ENCODE measurements at places on chromosomes 3 and 15. TPM values are rescaled to one million over a fixed set of nuclear protein-coding genes. Genes with fewer than 3 reads are reported as not detected.

Gene ZBBX
- total RNA-seq = not detected

Gene XPC
- total RNA-seq = 7.2 TPM

Gene GOLGA8G
- not detected for total RNA-seq

DNA sequence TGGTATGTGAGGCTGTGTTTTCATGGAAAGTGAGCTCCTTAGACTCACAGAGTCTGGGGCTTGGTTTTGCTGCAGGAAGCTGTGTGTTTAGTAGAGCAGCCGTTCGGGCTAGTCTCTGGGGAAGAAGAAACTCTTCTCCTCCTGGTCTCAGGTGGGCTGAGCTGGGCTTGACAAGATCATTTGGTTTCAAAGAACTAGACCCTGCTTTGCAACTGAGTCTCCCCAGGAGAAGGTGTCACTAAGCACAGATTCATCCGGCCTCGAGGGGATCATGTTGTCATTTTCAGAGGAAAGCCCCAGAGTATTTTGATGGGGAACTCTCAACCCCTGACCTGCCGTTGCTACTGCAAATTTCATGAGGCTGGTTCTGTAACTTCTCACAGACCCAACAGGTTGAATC lies 188.5 kb downstream of the FAM43A start:
- DNase-seq = no peak
- H3K4me1 ChIP-seq = peaks cover 3% of the 10 kb centered on the region
- H3K27me3 ChIP-seq = no peaks in the 10 kb centered on the region

- H3K36me3 ChIP-seq = no peaks in the 10 kb centered on the region
- no peak for DNase-seq
- H3K27ac ChIP-seq = no peak overlapping the region
- no peaks in the 10 kb centered on the region for H3K27me3 ChIP-seq
- H3K4me3 ChIP-seq = no peak overlapping the region
- H3K4me1 ChIP-seq = no peaks in the 10 kb centered on the region
These were observed 29.3 kb upstream of the SH3BP5 start for GRCh38 chr3:15361494-15362214.

DNA sequence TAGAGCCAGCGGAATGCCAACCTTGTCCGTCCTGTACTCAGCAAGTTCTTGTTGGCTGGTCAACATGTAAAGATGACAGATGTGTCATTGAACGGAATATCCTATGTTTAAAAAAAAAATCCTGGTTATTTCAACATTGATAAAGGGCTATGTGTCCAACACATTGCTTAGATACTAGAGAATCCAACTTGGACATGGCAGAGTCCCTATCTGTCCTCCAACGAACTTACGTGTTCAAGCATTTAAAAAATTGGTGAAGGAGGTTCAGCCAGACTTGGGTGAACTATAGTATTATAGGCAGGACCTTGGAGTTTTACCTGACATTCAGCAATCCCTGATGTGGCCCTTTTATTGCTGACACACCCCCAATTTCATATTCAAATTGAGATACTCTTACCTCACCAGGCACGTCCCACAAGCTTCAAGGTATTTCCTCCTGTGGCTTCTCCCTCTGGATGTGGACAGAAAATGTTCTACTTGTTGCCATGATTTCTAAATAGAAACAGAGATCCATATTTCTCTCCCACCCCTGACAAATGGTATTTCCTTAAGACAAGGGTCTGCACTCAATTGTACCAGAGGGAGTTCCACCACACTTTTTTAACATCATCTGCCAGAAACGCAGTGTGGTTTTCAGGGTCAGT lies 207.7 kb upstream of the TPM1 start:
- no peaks in the 10 kb centered on the region for H3K27me3 ChIP-seq
- no peak overlapping the region for H3K4me3 ChIP-seq
- H3K36me3 ChIP-seq = peaks cover 65% of the 10 kb centered on the region
- H3K27ac ChIP-seq = peak overlapping the region; percentile 35
- DNase-seq = no peak

GRCh38 chr3:127004641-127005397 lies 21.9 kb downstream of the PLXNA1 start:
- no peak overlapping the region for H3K4me3 ChIP-seq
- peaks cover 62% of the 10 kb centered on the region for H3K4me1 ChIP-seq
- no peak for DNase-seq
- H3K27me3 ChIP-seq = no peaks in the 10 kb centered on the region
- no peak overlapping the region for H3K27ac ChIP-seq

Measured in heart left ventricle (tissue), 16 donors.